ENCODE measurements at places on chromosomes 11 and 22.
A peak's percentile ranks its signal among the peaks of the same experiment; 100 is the strongest.

DNA sequence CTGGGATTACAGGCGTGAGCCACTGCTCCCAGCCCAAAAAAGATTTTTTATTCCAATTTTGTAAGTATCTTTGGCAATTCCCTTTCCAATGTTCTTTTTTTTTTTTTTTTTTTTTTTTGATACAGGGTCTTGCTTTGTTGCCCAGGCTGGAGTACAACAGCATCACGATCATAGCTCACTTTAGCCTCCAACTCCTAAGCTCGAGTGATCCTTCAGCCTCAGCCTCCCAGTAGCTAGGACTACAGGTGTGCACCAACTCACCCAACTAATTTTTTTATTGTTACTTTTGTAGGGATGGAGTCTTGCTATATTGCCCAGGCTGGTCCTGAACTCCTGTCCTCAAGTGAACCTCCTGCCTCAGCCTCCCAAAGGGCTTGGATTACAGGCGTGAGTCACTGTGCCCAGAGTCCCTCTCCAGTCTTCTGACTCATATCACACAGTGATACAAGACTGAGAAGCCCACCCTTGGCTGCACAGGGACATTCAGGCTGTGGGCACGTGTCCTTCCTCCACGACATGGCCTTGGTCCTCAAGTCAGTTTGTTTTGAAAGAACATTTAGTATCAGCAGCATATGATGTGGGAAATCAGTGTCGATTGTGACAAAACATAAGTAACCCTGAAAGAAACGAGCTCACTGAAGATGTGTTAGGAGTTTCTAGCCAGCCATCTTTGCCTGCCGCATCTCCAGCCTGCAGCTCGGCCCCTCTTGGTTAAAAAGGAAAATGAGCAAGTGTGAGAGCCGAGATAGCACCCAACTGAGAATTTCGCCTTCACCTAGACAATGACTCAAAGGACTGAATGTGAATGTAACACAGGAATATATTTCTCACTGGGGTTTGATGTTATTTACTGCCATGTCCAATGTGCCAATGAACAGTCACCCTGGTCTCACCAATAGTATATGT is 175.5 kb downstream of the MN1 start:
- DNase-seq, result no peak

GRCh38 chr11:83122050-83122449 is 34.9 kb upstream of the PCF11 start:
- no peak for DNase-seq

DNA sequence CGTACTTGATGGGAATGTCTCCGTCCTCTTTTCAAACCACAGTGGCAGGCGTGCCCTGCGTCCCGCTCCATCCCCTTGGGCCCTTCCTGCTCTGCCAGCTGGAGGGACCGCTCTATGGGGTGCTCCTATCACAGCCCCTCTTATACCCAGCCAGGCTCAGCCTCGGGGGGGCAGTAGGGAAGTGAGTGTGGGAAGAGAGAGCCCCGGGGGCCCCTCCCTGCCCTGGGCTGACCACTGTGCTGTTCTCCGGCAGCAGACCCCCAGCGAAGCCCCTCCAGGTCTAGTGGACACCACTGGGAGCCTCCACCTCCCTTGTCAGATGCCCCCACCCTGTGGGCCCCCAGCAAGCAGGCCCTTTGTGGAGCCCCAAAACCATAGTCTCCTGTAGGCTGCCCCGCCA is 572.5 kb downstream of the BRD1 start:
- DNase-seq, result no peak

DNA sequence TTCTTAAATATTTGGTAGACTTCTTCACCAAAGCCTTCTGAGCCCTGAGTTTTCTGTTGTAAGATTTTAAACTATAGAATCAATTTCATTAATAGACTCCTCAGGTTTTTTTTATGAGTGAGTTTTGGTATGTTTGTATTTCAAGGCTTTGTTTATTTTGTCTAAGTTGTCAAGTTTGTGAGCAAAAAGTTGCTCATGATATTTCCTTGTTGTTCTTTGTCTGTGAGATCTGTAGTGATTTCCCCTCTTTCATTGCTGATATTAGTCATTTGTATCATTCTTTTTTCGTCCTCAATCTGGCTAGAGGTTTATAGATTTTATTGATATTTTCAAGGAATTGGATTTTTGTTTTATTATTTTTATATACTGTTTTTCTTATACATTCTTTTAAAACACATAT is 121.0 kb downstream of the MORC2 start:
- no peak for DNase-seq

- peak; percentile 83 for DNase-seq
Measured at GRCh38 chr11:65833297-65834030, at the start of gene SNX32. TSS of gene SNX32 (plus strand) at chr11:65833963. CDS start at chr11:65834066, 103 bp downstream.

DNA sequence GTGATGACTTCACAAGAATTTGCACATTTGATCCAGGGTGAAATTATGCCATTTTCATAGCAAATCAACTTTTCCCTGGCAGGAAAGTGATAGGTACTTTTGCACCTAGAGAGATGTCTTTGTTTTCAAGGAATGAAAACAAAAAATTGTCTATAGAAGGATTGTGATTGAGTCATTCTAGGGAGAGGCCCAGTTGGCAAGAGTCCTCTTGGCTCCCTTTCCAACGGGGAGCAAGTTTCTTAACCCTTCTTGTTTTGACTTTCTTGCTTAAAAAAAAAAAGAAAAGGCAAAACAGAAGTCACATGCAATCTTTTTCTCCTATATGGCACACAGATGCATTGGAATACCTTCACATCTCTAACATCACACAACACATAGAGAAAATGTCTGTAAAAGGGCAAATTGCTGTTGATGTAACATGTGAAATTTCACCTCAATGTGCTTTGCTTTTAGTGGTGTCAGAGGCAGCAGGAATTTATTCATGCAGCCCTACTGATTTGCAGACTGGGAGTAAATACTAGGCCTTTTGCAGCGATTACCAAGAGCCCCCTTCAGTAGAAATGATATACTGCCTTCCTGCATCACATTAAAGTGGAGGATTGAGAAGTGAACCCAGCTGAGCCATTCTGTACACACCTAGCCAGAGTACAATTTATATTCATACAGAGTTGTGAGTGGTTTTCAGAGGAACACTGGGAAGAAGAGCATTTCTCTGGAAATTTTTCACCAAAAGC is 290.7 kb upstream of the MPPED2 start:
- DNase-seq, result no peak

DNA sequence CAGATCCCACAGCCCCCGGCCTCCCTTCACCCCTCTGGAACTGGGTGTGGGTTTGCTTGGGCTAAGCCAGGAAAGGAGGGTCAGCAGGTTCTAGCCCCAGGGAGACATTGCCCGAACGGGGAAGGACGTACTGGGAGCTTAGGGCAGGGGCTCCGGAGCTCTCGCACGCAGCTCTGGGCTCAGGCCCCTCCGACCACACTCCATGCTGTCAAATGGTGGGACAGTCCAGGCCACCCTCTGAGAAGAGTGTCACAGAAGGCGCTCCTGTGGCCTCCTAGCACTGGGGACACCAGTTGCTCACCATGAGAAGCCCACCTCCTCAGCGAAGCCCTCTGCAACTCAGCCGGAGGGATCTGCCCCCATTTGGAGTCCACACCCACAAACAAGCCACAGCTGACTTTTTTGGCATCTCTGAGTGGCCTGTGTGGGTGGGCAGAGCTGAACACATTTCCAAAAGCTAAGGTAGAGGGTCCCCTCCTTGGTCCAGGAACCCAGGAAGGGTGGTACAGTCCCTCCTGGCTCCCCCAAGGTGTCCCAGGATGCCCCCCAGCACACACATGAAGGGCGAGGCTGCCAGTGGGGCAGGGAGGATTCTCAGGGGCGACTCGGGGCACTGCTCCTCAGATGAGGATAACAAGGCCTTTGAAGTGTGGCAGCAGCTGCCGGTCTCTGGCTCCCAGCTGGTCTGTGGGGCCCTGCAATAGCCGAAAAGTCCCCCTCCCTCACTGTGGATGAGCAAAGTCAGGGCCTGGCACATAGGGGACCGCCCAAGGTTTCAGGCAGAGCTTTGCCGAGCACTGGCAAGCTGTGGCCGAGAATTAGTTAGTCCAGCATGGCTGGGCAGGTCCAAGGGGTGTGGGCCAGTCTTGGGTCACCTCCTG is 13.0 kb upstream of the TEF start:
- DNase-seq, result peak; percentile 33

DNA sequence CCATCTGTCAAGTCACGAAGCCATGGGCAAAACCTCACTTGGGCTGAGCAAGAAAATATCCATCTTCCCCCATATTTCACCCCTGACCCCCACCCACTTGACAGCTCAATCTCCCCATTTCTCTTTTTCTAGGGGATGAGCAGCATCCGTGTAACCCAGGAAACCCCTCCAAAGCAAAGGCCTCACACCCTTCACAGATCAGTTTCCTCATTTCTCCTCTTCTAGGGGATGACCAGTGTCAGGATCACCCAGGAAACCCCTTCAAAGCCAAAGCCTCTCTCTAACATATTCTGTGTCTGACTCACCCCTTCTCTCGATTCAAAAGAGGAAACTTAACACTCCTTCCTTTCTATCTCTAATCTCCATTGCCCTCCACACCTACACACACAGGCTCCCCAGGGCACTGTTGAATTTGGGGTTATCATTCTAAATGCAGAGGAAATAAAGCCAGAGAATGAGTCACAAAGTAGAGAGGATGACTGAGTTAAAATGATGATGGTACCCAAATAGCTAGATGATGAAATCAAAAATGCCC is 439.7 kb downstream of the BUD13 start:
- no peak for DNase-seq

- DNase-seq, result no peak
Measured at GRCh38 chr11:88284336-88285050, 53.0 kb downstream of the CTSC start.

DNA sequence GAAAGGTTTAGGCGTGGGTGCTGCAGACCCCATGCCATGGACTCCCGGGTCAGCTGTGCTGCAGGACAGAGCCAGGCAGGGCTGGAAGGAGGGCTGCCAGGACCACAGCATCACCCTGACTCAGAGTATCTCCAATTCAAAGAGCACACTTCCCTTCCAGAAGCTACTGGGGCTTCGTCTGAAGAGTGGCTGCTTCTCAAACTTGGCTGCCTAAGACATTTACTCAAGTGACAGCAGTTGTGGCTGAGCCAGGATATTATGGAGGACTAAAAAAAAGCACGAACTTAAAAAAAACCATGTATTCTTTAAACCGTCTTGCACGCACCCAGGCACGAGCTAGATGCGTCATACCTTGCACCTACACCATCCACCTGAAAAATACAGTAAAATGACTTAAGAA is 13.0 kb upstream of the BID start:
- DNase-seq, result peak; percentile 9

DNA sequence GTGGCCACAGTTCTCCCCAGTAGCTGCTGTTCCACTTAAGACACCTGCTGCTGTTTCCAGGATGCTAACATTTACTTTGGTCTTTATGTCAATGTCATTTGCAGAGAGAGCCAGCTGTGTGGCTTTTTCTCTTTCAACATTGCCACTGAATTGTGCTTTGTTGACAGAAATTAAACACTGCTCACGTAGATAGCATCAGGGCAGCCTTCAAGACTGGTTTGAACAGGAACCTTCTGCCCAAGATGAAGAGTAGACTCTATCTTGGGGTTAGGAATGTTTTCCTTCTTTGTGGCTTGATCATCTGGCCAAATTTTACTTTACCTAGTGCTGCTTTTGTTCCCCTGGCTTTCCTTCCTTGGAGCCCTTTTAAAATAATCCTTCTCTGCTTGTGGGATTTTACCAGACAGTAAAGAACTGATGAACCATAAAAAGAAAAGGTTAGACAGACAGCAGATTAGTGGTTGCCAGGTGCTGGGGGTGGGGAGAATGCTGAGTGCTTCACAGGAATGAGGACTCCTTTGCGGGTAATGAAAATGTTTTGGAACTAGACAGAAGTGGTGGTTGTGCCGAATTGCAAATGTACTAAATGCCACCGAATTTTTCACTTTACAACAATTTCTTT is 22.7 kb upstream of the XBP1 start:
- DNase-seq, result no peak

GRCh38 chr11:89235976-89236375 is 58.3 kb downstream of the TYR start:
- no peak for DNase-seq

- no peak for DNase-seq
Measured at GRCh38 chr22:35425971-35426800, 26.2 kb downstream of the MCM5 start.

- no peak for DNase-seq
Measured at GRCh38 chr11:10743354-10744000, 7.6 kb upstream of the CTR9 start.

DNA sequence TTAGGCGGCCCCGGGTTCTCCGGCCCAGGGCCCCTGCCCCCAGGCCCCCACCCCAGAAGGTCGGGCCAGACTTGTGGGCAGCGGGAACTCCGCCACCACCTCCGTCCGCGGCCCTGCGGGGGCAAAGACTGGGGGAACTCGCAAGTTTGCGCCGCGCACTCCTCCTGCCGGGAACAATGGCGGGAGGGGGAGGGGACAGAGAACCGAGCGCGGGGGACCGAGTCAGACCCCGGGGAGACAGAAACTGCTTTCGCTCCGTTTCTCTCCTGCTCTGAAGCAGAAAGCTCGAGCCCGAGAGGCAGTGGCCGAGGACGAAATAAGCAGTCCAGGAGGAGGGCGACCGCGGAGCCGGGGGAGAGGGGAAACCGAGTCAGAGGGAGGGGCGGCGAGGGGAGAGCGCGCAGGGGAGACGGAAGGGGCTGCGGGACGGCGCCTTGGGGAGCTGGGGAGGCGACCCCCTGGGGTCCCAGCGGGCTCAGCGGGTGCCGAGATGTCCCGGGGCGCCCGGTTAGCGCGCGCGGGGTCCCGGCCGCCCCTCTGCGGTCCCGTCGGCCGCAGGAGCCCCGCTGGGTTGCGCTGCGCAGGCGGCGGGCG is 555 bp downstream of the TP53I11 start:
- peak; percentile 22 for DNase-seq

- DNase-seq, result no peak
Measured at GRCh38 chr22:19291218-19291579, 320 bp downstream of the CLTCL1 start.

Measured in hypothalamus (tissue), 51 donors.